ENCODE measurements at places on chromosomes 4 and X.

DNA sequence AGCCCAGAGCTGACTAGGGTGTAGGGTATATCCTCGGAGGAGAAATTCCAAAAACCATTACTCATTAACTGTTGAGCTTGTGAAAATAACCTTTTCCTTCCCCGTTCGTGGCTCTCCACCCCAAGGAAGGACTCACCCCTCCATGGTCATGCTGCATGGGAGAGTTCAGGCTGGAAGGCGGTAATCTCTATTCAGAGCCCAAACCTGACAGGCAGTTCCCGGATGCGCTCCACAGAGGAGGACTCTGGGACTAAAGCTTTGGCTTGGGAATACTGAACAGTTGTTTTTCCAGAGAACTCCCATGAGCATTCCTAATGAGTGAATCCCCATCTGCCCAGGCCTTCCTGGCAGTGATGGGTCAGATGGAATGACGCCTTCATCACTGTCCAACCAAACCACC, 125.4 kb downstream of the BCOR start:
- no peak for DNase-seq

DNA sequence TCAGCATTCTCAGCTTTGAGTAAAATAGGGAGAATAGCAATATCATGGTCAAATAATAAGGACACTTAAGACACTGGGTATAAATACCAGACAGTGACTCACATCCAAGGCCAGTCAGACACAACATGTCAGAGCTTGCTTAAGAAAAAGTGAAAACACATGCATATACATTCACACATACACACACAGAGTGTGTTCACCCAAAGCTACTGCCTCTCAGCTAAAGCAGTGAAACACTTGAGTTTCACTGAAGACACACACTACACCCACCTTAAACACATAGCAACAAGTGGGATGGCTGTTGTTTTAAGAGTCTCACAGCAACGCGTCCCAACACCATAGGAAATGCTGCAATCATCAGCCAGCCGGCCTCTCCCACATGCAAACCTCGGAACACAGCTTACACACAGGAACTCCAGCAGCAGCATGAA, 14.4 kb downstream of the SHROOM4 start:
- peak; percentile 53 for DNase-seq

GRCh38 chr4:176721459-176721858, 71.3 kb downstream of the VEGFC start:
- no peak for DNase-seq

- DNase-seq = no peak
Measured at GRCh38 chr4:17567271-17567670, 9.7 kb upstream of the LAP3 start.

DNA sequence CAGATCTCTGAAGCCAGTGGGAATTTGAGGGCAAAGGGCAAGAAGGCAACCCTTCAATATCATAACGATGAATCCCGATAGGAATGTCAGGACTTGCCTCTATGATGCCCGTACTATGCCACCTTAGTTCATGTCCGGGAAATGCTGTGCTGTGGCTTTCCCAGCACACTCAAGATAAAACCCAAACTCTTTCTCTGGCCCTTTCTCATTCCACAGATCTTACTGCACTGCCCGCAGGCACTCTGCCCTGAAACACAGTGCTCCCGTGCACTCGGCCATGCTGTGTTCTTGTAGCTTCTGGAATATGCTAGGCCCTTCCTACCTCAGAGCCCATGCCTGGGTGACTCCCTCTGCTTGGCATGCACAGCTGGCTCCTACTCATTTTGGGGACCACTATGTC, 26.3 kb downstream of the SORCS2 start:
- no peak for DNase-seq

DNA sequence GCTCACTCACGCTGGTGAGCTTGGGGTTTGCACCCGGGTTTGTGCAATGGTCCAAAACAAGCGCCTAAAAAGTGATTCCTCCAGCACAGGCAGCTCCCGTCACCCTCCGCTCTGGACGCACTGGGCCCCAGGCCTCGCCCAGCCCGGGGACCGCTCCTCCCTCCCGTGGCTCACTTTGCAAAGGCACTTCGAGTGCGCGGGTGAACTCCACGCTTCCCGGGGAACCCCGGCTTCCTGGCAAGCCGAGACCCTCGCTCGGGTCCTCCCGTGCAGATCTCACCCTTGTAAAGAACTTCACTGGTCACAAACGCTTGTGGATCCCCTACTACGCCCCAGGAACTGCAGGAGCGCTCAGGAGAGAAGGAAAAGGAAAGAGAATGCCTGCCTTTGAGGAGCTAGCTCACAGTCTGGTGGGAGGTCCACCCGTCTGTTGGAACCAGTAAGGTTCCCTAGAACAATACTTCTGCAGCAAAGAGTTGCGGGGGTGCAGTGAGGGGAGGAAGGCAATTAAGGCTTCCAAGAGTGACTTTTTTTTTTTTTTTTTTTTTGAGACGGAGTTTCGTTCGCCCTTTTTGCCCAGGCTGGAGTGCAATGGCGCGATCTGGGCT, at the start of gene CTPS2:
TSS of gene CTPS2 (minus strand) at position 122 of the 608 bp plus-strand sequence. CDS start 9,767 bp downstream, outside the sequence.
- peak; percentile 77 for DNase-seq

- DNase-seq = no peak
Measured at GRCh38 chr4:180377741-180378140, 1865.5 kb upstream of the TENM3 start.

DNA sequence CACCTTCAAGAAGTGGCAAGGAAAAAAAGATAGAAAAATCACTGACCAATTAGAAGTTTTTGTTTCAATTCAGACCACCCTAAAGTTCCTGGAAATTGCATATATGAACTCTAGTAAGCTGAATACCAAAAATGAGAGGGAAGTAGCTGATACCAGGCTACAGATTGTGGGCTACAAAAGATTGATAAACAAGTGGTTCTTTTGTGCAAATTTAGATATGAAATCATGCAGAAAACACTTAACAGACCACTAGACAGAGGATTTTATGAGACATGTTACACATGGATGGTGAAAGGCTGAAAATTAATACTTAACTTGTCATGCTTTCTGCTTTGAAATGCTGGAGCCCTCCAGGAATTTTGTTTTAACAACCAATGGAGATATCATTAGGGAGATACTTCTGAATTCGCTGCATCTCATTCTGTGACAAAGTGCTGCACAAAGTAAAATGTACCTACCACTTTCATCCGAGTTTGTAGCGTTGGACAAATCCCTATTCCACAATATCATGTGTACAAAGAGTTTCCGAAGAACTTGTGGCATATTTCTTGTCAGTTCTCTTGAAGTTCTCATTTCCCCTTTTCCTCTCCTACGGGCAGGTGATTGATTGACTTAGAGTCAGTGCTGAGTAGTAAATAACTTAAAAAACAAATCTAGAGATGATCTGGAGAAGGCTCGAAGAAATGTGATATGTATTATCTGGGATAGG, 235.0 kb downstream of the PALLD start:
- no peak for DNase-seq

GRCh38 chr4:87112063-87112462, 108.4 kb downstream of the KLHL8 start:
- no peak for DNase-seq

DNA sequence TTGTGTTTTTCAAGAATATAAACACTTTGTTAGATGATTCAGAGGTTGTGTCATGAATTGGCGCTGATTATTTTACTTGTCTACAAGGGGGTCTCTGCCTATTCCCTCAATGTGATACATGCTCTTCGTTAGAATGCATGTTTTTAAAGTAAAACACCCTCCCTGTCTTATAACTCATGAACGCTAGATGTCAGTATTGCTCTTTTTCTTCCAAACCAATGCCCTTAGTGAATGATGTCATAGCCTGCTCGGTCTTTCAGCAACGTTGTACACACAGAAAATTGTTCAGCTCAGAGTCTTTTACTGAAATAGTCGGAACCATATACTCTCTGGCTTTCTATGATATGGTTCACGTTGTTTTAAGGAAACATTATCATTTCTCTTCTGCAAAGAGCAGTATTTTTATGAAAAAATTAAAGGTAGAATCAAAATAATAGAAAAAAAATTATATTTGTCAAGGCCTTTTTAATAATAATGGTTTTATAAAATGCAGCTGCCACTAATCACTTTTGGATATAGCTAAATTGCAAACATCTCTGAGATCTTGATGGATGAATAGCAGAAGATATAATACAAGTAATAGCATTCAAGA, 292.9 kb downstream of the TLL1 start:
- no peak for DNase-seq

DNA sequence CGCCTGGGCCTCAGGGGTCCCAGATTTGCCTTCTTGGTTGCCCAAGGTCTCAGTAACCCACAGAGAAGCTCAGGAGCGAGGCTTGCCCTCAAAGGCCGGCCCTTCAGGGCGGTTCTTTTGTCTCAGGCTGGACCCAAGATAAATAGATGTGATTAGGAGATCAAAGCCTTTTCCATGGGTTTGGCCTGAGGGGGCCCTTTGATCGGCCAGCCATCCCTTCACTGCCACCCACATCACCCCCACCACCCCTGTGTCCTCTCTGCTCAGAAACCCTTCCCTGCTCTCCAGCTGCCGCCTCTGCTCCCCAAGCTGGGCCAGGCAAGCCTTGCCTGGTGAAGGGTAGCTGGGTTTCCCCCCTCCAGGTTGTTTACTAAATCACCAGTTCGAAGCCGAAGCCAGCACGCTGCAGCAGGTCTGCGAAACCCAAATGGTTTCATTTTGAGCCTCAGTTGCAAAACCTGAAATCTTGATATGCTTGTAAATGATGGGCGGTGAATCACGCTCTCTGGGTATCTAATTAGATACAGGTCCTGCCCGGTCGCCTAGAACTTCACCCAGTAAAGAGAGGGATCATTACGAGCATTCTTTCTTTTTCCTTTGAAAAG, 202.6 kb upstream of the BCOR start:
- DNase-seq = no peak

DNA sequence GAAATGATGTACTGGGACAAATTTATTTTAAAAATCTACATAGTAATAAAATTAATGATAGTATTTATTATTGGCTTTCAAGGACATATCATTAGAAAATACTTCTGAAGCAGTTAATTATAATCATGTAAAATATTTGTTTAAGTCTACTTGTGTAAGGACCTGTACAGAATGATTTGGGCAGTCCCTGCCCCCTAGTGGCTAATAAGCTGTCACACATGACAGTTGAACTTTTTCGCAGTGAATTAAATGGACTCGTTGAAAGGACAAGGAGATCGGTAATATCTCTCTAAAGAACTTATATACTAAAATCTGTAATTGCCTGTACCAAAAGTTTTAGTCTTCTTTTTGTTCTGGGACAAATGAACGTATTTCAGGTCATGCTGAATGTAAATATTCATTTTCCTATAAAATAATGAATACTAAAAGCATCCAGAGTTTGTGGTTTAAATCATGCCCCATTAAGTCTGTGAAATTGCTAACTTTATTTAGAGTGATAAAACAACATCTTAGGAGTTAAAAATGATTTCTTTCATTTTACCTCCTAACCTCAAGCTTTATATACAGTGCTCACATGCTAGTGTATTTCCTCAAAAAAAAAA, 13.6 kb downstream of the EXOC1 start:
- DNase-seq = no peak

DNA sequence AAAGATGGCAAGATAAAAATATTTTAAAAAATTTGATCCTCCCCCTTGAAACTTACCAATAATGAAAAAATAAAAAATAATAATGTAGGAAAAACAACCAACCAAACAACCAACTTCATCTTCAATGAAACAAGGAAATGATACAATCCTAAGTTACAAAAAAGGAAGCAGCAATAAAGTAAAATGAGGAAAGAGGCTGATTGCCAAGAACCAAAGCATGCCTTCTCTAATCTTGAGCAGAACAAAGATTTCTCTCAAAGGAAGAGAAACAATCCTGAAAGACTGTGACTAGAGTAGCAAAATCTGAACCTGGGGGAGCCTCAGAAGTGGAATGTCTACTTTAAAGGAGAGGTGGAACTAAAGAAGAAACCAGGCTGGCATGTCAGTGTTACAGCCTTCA, 10.9 kb upstream of the WDFY3 start:
- no peak for DNase-seq

DNA sequence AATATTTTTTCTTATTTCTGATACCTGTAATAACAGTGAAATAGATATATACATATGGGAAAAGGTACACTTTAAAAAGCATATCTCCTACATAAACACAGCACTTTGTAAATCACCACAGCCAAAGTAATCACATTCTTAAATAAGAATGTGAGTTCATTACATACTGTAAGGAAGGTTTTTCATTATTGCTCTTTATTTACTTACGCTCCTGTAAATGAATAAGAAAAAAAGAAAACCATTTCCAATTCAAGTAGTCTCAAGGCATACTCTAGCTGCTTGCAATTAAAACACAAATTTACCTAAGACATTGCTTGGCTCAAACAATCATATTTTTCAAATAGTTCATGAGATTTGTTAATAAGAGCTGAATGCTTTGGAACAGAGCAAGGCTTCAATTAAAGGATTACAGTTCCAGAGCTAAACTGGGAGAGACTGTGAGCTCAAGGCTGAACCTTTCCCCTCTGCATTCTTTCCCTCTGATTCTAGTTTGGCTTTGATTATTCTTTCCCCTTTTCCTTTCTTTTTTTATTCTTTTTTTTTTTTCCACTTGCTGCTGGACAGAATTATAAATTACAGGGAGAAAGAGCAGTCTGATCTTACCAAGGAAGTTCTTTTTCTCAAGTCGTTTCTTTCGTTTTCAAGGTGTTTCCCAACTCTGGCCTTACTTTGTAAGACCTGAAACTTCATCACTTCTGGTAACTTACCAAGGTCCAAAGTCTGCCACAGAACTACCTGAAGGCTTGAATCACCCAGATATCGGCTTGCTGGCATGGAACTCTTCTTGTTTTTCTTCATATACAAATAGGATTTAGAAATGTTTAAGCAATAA, 278.3 kb downstream of the INPP4B start:
- no peak for DNase-seq

DNA sequence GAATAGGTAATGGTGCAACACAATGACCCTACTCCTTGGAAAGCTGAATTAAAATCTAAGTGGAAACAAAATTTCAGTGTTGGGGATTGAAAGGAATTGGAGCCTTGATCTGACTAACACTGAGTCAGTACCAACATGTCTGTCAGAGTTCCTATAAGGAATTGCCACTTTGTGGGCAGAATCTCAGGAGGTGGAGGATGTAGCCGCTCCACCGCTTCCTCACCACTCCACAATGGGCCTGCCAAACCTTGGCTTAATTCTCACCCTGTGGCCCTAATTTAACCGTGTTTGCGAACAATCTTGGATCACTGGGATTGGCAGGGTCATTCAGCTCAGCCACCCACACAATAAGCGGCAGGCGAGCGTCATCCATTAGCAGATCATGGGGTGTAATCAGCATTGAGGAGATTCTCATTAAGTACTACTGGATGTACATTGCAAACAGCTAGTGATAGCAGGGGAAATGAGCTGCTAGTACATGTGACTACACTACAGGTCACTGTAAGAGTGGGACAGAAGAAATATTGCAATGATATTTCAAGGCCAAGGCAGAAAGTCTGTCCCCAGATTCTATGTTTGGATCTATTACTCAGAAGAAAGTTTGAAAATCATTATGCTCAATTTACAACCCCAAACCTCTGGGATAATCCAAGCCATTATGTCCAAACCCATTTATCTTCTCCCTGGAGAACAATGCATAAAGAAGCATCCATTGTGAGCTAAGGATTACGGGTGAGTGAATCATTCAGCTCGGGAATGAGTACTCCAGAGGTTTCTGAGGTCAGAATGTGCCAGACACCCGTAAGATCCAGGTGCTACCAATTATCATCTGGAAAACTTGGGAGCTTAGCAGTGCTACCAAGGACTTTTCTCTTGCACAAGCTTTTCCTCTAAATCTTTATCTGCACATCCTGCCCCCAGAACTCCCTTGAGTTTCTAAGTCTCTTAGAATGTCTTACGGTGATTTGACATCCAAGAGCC, 5.8 kb downstream of the SRPX start:
- no peak for DNase-seq

Measured in lower lobe of right lung (tissue), 2 donors.